ENCODE measurements at places on chromosomes 4 and X.

GRCh38 chrX:72131317-72132294, at the start of gene RTL5:
RTL5 (minus strand) TSS chrX:72131915.
- no peak for DNase-seq

- no peak for DNase-seq
Measured at GRCh38 chr4:127985989-127986388, 20.8 kb downstream of the ABHD18 start.

- no peak for DNase-seq
Measured at GRCh38 chr4:112225157-112225556, 6.4 kb upstream of the AP1AR start.

- peak; percentile 2 for DNase-seq
Measured at GRCh38 chr4:37132351-37132974, 112.1 kb upstream of the NWD2 start.

GRCh38 chr4:84221704-84222103, 277.4 kb downstream of the NKX6-1 start:
- no peak for DNase-seq

GRCh38 chr4:129747756-129748155, 651.8 kb downstream of the C4orf33 start:
- no peak for DNase-seq
